Activated naive CD4-positive, alpha-beta T cell treated with Interleukin-2 at 50 U/mL for 16 hours (primary cell): ENCODE measurements at places on chromosomes 7 and 10.

DNA sequence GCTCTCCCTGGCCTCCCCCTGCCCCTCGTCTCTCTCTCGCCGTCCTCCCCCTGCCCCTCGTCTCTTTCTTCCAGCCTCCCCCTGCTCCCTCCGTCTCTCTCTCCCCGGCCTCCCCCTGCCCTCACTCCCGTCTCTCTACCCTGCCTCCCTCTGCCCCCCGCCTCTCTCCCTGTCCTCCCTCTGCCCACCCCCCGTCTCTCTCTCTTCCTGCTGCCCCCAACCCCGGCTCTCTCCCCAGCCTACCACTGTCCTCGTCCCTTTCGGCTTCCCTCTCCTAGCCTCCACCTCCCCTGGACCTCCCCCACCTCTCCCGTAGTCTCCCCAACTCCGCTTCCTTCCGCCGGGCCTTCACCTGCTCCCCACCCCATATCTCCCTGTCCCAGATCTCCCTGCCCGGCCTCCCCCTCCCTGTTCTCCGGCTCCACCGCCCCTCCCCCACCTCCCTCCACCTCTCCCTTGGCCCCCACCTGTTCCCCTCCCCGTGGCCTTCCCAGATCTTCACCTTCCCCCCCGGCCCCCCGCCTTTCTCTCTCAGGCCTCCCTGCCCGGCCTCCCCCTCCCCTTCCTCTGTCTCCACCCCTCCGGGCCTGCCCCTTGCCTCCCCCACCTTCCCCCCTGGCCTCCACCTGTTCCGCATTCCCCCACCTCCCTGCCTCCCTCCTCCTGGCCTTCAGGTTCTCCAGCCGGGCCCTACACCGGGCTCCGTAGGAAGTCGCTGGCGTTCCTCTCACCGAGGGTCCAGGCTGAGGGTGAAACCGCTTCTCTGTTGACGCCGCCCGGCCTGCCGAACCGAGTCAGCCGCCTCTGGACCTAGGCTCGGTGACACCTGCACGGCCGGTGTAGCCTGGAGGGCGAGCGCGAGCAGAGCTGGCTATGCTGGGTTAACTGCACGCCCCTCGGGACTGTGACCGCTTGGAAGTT lies 1.2 kb downstream of the GET4 start:
- DNase-seq: no peak

DNA sequence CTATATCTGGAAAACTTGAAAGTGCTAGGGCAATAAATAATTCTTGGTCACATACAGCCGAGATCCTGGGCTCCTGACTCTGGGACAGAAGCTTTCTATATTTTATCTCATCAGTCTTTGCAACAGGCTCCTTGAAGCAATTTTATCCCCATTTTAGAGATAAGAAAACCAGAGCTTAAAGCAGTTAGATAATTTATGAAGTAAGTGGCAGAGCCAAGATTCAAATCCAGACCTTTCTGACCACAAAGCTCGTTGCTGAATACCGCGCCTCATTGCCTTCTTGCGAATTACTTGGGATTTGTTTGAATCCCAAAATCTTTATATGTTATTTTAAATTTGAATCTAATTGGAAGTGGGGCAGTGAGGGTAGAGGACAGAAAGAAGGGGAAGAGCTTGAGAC lies 106.0 kb downstream of the TCF7L2 start:
- DNase-seq: no peak

DNA sequence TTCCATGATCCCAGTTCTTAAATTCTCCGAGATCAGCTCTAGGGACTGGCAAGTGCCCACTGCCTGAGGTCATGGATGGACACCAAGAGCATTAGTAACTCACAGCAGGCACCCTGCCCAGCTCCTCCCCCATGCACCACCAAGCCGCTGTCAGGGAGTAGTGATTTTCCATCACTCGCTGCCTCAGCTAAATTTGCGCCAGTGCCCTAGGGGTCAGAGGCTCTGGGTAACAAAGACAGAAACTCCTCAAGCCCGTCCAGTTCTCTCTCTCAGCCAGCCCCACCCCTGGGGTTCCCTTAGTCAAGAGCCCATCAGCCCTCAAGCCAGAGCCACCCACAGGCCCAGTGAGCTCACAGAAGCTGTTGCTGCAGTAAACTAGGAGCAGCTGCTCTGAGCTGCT lies 30.0 kb downstream of the PAX2 start:
- no peak for DNase-seq

DNA sequence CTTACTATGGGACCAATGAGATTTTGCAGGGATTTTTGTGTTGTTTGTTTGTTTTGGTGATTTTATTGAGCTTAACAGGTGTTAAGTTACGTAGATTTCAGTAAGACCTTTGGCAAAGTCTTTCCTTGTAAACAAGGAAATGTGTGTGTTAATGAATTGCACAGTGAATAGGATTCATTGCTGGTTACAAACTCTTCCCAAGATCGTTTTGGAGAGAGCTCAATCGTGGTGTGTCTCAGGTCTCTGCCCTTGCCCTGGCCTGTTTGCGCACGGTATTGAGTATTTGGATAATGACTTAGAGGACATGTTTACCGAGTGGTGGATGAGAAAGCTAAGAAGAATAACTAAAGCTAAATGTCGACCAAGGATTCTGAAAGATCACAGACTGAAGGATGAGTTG lies 41.9 kb downstream of the PRPF18 start:
- DNase-seq: no peak

DNA sequence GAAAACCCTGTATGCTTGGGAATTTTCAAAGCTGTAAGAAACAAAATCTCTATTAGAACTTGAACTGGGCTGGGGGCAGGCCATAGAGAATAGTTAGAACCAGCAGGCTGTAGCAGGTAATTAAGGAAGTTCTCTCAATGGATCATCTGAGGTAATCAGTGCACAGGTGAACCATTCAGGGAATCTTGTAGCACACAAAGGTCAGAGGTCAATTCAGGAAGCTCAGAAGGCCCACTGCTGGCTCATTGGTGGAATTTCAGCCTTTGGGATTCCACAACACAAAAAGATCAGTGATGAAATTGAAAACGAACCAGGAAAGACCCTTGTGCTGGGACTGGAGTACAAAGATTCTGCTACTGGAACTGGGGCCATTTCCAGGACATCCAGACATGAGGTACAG lies 82.0 kb downstream of the TMEM168 start:
- DNase-seq: no peak
